ENCODE measurements at places on chromosomes 1 and 21.

GRCh38 chr21:45281411-45282282 is 6.0 kb downstream of the POFUT2 start:
- DNase-seq, result no peak

- peak; percentile 94 for DNase-seq
These were observed 66.1 kb downstream of the CD2 start for GRCh38 chr1:116820369-116820768.

DNA sequence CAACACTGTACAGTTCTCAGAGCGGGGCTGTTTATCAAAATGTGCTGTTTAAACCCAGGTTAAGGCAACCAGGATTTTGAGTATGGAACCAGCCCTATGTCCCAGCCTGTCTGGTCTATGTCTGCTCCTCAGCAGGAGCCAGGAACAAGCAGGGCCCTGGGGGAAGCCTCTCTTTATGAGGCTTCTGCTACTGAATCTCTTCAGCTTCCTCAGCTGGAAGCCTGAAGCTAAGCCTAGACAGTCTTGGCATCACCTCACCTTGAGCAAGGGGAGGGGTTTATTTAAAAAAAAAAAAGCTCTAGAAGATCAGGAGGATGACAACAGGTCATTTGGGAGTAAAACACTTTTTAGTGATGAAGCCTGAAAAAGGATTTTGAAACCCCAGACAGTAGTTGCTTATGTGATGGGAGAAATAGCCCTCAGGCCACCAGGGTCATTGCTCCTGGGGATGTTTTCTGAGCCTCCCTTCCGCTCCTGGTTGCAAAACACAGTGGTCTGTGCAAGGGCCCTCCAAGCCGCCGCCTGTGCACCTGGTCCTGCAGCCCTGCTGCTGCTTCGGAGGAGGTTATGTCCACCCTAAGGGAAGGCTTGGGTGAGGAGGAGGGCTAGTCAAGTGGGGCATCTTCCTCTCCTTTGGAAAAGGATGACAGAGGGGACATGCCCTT is 21.8 kb upstream of the GRHL3 start:
- no peak for DNase-seq

DNA sequence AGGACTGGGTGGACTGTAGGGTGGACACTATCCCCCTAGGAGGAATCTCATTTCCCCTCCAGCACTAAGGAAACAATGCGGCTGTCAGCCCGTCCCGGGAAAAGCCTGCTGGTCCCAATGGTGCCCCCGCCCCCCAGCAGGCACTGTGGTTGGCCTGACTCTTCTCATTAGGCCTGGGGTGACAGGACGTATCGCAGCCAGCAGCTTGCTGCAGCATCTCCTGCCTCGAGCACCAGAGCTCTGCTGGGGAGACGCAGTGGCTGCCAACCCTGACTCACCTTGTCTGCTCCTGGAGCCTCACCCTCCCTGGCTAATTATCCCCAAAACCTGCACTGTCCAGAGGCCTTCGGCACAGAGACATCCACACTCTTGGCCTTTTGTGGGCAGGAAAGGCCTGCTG is 115.1 kb upstream of the GJB5 start:
- DNase-seq, result no peak

GRCh38 chr1:150006881-150007421 is 3.6 kb downstream of the OTUD7B start:
- DNase-seq, result no peak

DNA sequence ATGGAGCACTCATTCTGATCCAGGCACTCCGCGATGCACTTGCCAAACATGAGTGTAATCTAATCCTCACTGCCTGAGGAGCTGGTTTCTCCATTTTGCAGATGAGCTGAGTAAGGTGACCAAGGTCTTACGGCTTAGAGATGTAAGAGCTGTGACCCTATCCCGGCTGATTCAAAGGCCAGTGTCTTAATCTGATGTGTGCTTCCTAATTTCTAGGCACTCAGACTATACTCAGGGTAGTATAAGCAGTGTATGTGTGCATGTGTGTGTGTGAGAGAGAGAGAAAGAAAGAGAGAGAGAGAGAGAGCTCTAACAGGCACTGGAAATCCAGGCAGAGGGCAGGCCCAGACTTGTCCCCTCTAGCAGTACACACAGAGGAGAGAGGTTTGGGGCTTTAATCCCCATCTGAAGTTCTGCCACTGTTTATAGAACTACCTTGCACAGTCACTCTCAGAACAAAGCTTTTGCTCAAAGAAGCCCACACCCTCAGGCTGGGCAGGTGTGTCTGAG is 188.2 kb downstream of the ZBTB18 start:
- DNase-seq, result no peak

- peak; percentile 0 for DNase-seq
These were observed 168.1 kb downstream of the AMY1C start for GRCh38 chr1:103917795-103918194.

DNA sequence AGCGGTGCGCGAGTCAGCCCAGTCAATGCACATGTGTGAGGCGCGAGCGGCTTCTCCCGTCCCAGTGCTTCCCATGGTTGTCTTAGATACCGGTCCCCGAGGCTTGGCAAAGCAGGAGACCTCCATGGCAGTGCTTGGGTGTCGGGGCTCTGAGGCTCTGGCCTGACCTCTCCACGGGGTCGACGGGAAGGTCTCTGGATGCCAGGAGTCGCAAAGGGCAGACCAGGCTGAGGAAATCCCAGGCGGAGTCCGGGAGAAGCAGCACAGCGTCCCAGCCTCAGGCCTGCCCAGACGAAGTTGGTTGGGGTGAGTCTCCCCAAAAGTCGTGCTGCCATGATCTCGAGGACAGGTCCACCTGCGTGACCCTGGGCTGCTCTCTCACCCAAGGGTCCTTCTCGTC is 3881.6 kb downstream of the SRGAP2C start:
- no peak for DNase-seq

DNA sequence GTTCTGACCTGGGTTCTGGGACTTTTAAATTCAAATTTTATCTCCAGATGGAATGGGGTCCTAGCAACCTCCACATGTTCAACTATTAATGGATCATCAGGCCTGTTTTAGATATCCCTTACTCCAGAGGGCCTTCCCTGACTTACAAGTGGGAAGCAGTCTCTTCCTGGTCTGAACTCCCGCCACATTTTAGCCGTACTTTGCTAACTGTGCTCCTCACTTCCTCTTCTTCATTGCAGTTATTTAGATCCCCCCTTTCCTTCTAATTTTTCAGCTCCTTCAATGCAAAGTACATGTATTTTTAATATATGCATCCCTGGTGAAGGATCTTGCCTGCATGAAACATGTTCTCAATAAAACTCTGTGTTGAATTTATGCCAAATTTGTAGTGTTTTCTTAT is 3.7 kb downstream of the CD1A start:
- DNase-seq, result no peak

DNA sequence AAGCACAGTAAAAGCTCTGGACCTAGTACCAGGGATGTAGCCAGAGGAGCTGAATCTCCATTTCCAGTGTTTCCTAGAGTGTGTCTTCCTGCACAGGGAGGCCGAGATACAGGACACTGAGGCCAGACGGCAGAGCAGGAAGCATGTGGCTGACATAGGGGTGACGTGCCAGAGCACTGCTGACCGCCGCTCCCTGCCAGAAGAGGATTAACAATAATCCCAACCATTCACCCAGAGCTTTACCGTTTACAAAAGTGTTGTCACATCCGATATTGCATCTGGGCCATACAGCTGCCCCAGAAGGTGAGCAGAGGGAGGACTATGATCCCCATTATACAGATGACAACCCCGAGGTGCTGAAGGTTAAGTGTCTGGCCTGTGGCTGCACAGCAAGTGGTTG is 5.8 kb upstream of the CLDN19 start:
- no peak for DNase-seq

DNA sequence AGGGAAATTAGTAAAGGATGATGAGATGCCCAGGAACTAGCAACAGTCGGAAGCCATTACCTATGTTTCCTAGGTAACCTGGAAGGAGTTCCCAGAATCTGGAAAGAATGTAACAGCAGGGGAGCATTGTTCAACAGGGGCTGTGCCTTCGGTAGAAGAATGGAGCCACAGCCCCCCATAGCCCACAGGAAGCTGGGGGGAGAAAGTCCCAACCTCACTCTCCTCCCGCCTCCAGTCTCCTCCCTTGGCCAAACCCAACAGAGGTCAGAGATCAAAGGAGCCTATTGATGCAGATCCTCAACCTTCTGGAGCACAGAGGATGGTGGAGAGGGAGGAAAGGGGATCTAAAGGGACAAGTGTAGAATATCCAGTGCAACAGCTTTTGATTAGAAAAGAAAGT is 131.5 kb upstream of the SLC44A3 start:
- no peak for DNase-seq

GRCh38 chr1:6969762-6970161 is 184.5 kb downstream of the CAMTA1 start:
- no peak for DNase-seq

- no peak for DNase-seq
These were observed 1.1 kb downstream of the LUZP1 start for GRCh38 chr1:23167353-23168078.

- DNase-seq, result no peak
These were observed 640.7 kb upstream of the PTBP2 start for GRCh38 chr1:96080925-96081324.

GRCh38 chr1:111953797-111954196 is 35.7 kb downstream of the KCND3 start:
- DNase-seq, result no peak
